ENCODE measurements at places on chromosomes 6 and 20.
A peak's percentile ranks its signal among the peaks of the same experiment; 100 is the strongest.

- no peak for DNase-seq
Observed at GRCh38 chr20:59575216-59575615, 29.1 kb upstream of the PHACTR3 start.

DNA sequence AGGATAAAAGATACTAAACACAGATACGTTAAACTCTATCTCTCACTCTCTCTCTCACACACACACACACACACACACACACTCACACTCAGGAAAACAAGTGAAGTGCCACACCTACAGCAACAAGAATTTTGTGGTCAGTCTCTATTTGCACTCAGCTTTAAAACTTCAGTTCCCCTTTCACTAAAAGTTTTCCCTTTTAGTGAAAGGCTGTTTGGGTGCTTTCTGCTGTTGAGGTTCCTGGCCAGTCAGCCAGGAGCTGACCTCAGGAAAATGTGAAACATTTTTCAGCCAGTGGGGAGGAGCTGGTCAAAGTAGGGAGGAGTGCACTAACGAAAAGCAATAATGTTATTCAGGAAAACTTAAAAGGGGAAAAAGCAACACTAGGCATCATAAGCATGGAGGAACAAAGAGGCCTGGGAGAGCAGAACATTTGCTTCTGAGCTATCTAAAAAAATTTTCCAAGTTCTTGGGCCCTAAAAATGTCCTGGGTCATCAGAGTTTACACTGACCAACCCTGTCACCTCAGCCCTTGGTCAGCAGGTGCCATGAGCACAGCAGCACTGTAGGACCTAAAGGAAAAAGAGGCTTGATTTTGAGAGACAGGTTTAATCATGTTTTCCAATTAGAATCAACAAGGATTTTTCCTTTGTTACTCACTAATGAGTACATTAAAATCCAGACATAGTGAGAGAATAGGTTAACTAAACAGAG, 30.7 kb upstream of the NT5E start:
- DNase-seq = no peak

- peak; percentile 29 for DNase-seq
Observed at GRCh38 chr6:13709689-13710551, 1.7 kb downstream of the RANBP9 start.

DNA sequence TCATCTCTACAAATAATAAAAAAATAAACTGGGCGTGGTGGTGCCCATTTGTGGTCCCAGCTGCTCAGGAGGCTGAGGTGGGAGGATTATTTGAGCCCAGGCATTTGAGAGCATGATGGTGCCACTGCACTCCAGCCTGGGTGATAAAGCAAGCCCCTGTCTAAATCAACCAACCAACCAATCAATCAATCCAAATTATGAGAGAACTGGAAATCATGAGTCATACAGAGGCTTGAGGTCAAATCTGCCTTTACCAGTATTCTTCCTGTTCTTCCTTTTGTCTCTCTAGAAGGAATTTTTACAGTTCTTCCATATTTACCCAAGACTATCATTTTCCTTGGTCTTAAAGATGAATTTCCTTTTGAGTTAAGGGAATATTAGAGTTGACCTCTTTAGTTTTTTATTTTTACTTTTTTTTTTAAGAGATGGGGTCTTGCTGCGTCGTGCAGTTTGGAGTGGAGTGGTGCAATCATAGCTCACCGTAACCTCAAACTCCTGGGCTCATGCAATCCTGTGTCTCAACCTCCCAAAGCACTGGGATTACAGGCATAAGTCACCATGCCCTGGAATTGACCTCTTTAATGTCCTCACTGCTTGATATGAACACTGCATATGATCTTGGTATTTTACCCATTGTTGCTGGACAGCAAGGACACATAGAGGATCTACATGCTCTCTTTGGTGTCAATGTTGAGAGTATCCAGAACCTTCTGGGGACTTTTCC, 44.1 kb upstream of the TXNDC5 start:
- no peak for DNase-seq

GRCh38 chr6:17099401-17100059, 2.3 kb upstream of the STMND1 start:
- no peak for DNase-seq

DNA sequence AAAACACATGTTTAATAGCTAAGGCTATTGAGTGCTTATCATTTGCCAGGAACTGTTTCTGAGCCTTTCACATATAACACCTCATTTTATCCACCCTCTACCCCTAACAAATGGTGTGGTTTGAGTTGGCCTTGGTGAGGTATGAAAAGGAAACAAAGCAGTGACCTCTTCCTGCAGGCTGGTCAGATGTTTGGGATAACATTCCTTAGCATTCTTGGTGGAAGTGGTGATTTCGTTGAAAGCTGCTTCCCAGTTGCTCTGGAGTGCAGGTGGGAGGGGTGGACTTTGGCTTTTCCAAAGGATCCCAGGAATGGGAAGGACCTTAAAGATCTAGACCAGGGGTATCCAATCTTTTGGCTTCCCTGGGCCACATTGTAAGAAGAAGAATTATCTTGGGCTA, 41.3 kb downstream of the CARMIL1 start:
- no peak for DNase-seq

DNA sequence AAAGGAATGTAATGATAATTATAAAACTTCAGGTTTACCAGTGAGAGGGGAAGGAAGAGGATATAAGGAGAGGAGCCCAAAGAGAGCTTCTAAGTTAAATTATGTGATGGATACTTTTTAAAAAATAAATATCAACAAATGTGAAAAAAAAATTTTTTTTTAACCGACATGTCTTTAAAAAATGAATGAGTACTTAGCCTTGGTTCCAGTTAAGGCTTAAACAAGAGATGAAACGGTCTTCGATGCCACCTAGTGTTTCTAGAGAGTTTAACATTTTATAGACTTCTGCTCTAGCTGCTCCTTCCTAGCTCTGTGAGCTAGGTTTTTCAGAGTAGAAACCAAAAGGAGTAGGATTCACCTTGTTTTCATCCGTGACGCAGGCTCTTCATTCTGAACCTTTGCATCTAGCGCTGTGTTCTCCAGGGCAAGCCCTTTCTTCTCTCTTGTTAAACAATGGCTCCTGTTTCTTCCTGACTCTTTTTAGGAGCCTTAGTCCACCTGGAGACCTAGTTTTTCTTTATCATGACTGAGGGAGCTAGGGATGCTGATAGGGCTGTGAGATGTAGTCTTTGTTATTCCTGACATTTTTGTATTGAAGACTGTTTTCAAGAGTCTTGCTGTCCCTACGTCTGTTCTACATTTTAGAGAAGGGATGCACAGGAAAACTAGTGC, 42.4 kb upstream of the GNRH2 start:
- DNase-seq = peak; percentile 59

DNA sequence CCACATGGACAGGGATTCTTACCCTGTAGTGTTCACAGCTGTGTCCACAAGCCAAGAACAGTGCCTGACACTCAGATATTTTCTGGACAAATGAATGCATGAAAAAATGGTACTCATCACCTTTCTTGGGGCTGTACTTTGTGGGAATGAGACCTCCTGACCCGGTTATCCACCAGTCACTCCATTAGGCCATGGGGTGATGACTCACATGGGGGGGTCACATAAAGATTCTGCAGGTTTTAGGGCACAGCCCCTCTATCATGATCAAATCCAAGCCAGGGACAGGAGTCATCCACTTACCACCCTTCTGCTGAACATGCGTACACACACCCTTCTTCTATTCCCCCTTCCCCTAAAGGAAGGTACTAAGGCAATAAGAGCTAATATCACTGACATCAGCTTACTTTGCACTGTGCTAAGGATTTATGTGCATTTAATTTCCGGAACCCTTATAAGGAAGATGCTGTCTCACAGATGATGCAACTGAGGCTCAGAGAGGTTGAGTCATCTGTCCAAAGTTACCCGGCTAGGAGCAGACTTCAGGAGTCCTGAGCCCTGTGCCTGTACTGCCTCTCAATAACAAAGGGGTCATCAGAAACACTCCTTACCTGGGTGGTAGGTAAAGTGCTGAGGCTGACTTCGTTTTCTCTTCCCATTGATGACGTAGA, 107.8 kb downstream of the NFATC2 start:
- DNase-seq = no peak

DNA sequence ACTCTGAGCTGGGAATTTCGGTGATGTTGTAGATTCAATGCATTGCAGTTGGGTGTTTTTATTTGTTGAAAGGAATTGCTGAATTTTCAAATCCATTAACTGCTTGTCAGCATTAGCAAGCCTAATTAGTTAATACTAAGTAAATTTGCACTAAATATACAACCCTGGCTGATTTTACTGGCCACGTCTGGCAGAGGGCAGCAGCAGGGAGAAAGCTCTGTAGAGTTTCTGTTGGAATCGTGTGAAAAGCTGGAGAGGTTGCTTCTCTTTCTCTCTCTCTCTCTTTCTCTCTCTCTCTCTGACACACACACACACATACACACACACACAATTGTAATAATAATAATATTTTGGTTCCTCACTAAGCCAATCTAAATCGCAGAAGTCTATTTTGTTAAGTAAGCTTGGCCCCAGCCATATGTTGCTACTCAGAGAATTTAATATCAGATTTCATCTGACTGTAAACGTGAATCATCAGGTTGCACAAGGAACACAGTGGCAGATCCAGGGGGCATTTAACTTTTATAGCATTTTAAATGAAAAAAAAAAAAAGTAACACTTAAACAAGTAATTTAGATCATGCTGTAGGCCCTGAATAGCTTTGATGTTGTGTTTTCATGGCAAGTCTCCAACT, 289.5 kb downstream of the ESR1 start:
- peak; percentile 56 for DNase-seq

- DNase-seq = peak; percentile 64
Observed at GRCh38 chr20:45311589-45312211, 3.6 kb upstream of the MATN4 start.

- DNase-seq = no peak
Observed at GRCh38 chr6:116450769-116451740, 10.1 kb upstream of the CALHM6 start.

DNA sequence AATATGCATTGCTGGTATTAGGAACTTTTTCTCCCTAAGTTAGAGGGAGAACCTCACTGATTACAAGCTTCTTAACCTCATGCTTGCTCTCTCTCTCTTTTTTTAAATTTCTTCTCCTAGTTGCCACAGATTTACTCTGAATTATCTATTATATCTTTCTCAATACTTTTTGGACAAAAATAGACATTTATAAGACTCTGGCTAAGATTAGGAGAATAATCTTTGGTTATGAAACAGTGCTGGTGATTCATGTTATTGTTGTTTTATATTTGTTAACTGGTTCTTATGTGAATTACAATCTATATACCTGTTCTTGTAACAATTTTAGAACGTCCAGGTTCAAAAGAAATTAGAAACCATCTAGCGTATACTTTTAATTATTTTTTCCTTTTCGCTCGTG, 187.8 kb downstream of the OGFRL1 start:
- no peak for DNase-seq

DNA sequence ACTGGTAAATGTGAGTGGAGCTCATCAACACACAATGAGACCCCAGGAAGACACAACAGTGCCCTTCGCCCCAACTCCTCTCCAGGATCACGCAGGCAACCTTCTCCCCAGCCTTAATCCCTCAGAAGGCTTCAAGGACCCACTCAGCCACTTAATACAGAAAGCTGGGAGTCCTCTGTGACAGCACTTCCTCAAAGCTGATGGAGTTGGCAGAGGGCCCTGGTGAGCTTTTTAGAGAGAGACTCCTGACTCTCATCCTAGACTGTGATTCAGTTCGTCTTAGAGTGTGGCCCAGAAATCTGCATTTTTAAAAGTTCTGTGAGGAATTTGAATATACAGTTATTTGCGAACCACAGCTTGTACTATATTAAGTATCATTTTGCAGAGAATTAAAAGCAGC, 187.7 kb downstream of the UST start:
- DNase-seq = peak; percentile 57

DNA sequence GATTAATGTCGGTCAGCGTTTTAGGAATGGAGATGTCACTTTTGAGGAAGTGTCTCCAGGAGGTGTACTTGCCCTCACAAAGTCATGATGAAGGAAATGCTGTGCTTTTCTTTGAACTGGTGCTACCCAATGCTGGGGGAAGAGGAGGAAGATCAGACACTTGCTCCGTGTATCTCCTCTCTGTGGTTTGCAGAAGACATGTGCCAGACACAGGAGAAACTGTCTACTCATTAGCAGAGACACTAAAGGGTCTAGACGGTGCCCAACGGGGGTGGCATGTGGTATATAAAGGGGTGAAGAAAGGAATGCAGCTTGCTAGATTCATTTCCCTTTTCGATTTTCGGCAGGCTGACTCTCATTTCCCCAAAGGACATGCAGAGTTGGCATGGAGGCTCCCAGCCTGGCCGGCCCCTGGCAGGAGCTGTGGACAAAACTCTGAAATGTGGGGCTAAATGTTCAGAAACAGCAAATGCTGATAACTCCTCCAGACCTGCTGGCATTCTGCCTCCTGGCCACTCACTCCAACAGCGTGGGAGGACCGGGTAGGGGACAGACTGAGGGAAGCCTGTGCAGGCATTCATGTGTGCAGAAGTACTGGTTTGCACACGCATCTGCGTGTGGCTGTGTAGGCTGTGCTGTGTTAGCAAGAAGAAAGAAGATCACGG, 59.6 kb upstream of the QKI start:
- no peak for DNase-seq

GRCh38 chr20:40323361-40323794, 365.7 kb downstream of the MAFB start:
- DNase-seq = no peak

- DNase-seq = no peak
Observed at GRCh38 chr6:161227004-161227960, 46.6 kb downstream of the AGPAT4 start.

- DNase-seq = no peak
Observed at GRCh38 chr6:24720131-24720603, 1.2 kb upstream of the C6orf62 start.

- DNase-seq = peak; percentile 69
Observed at GRCh38 chr20:8390037-8390433, 258.0 kb downstream of the PLCB1 start.

- DNase-seq = no peak
Observed at GRCh38 chr20:3744806-3745685, 12.6 kb downstream of the HSPA12B start.

GRCh38 chr6:19896693-19897010, 59.5 kb downstream of the ID4 start:
- no peak for DNase-seq

DNA sequence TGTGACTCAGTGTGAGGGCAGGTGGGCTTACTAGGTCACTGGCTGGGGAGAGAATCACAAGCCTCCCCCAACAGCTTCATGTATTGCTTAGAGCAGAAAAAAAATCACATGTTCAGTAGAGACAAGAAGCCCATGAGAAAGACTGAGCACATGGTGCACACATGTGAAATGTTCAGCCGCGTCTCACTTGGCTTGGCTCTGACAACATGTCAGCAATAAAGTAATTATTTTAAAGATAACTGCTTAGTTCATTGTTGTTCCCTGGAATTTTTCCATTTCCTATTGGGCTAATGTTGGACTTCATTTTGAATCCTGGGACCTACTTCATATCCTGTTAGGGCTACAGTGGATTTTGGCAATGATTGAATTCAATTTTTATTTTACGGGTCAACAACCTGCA, 222.6 kb downstream of the C6orf118 start:
- DNase-seq = no peak
